ENCODE measurements at places on chromosomes 4 and X. TPM values are rescaled to one million over a fixed set of nuclear protein-coding genes. Genes with fewer than 3 reads are reported as not detected.

GRCh38 chr4:143782521-143782920 lies 82.0 kb upstream of the FREM3 start:
- H3K27me3 ChIP-seq: no peaks in the 10 kb centered on the region
- no peak overlapping the region for H3K4me3 ChIP-seq
- no peak for DNase-seq
- no peaks in the 10 kb centered on the region for H3K4me1 ChIP-seq
- H3K27ac ChIP-seq: no peak overlapping the region
- H3K36me3 ChIP-seq: no peaks in the 10 kb centered on the region

DNA sequence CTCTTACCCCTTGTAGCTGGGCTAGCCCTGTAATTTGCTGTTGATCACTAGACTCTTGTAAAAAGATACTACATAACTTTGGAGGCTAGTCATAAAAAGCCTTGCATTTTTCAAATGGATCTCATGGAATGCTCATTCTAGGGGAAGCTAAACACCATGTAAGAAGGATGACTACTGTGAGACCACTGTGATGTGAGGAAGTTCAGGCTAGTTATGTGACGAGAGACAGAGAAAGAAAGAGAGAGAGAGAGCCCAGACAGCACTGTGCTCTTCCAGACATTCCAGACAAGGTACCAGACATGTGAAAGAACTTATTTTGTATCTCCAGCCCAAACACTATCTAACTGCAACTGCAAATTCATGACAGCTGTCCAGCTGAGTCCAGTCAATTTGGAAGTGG lies 404.6 kb upstream of the PITX2 start:
- H3K27ac ChIP-seq: no peak overlapping the region
- H3K4me1 ChIP-seq: no peaks in the 10 kb centered on the region
- no peak overlapping the region for H3K4me3 ChIP-seq

- DNase-seq: no peak
- H3K36me3 ChIP-seq: no peaks in the 10 kb centered on the region
- H3K4me3 ChIP-seq: no peak overlapping the region
- H3K4me1 ChIP-seq: no peaks in the 10 kb centered on the region
- H3K27me3 ChIP-seq: peaks cover 6% of the 10 kb centered on the region
- H3K27ac ChIP-seq: no peak overlapping the region
Measured at GRCh38 chr4:124060261-124060918, 652.1 kb downstream of the ANKRD50 start.

DNA sequence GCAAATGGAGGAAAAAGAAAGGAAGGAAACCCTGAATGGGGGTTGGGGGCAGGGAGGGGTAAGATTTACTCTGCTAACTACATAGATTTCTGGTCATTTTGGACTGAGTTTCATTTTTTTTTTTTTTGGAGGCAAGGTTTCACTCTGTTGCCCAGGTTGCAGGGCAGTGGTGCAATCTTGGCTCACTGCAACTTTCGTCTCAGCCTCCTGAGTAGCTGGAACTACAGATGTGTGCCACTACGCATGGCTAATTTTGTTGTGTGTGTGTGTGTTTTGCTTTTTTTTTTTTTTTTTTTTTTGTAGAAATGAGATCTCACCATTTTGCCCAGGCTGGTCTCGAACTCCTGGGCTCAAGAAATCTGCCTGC lies 223.5 kb downstream of the APBB2 start:
- no peak overlapping the region for H3K4me3 ChIP-seq
- H3K27me3 ChIP-seq: peaks cover 8% of the 10 kb centered on the region
- DNase-seq: no peak

DNA sequence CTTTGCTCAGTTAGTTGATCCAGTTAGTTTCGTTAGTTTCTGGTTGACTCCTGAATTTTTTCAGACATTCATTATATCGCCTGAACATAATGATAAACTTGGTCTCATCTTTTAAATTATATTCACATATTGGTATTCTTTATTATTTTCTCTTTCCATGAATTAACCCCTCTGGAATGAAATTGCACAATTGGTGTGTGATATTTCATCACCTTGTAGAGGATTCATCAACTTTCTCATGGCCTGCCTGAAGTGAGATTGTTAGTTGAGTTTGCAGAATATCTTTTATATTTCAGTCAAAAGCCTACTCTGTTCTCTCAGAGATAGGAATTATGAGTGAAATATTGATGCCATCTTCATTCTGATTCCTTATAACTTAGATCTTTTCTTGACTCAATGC lies 1160.6 kb upstream of the AGA start:
- H3K27ac ChIP-seq: no peak overlapping the region
- H3K36me3 ChIP-seq: no peaks in the 10 kb centered on the region
- H3K27me3 ChIP-seq: no peaks in the 10 kb centered on the region
- no peak overlapping the region for H3K4me3 ChIP-seq
- no peaks in the 10 kb centered on the region for H3K4me1 ChIP-seq
- no peak for DNase-seq

DNA sequence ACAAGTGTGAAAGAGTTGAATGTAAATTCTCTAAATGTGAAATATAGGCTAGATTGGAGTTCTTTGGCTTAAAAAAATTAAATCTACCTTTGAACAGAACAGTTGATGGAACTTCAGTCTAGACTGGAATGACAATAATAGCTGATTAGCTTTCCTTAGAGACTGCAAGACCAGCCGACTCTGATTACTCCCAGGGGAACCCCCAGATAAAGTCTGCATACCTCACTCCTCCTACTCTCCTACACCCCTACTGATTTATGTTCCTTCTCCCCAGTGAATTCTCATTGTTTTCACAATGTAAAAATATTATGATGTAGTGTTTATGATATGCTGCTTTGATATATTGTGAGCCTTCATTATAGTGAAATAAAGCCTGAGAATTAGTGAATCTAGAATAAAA lies 241.3 kb downstream of the CFAP299 start:
- H3K27ac ChIP-seq: no peak overlapping the region
- DNase-seq: no peak
- H3K4me1 ChIP-seq: no peaks in the 10 kb centered on the region

GRCh38 chr4:85780664-85781063 lies 305.7 kb downstream of the ARHGAP24 start:
- H3K4me1 ChIP-seq: no peaks in the 10 kb centered on the region
- no peak overlapping the region for H3K4me3 ChIP-seq
- no peaks in the 10 kb centered on the region for H3K27me3 ChIP-seq
- no peak overlapping the region for H3K27ac ChIP-seq
- no peak for DNase-seq

DNA sequence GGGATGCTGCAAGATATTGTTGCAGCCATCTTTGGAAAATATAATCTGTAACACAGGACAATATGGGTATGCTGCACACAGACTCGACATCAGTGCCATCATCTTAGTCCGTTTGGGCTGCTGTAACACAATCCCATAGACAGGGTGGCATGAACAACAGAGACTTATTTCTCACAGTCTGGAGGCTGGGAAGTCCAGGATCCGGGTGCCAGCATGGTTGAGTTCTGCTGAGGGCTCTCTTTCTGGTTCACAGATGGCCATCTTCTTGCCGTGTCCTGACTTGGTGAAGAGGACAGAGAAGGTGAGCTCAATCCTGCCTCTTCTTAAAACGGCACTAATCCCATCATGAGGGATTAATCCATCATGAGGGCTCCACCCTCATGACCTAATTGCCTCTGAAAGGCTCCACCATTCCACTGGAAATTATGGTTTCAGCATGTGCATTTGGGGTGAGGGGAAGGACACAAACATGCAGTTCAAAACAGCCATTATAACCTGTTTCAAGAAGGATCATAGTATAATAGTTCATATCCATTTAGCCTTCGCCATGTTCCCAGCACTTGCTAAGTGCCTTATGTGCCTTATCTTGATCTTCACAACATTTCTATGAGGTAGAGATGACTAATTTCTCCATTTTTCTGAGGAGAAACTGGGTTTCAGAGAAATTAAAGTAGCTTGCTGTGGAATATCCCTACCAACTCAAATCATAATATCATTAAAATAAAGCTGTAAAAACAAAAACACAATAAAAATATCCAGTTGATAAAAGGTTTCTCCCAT lies 27.9 kb upstream of the SPP1 start:
- no peak overlapping the region for H3K27ac ChIP-seq
- no peak overlapping the region for H3K4me3 ChIP-seq
- no peak for DNase-seq
- H3K36me3 ChIP-seq: no peaks in the 10 kb centered on the region
- no peaks in the 10 kb centered on the region for H3K4me1 ChIP-seq
- H3K27me3 ChIP-seq: peaks cover 11% of the 10 kb centered on the region

- no peak overlapping the region for H3K27ac ChIP-seq
- peak; percentile 39 for DNase-seq
- H3K36me3 ChIP-seq: no peaks in the 10 kb centered on the region
- no peaks in the 10 kb centered on the region for H3K27me3 ChIP-seq
- peaks cover 8% of the 10 kb centered on the region for H3K4me1 ChIP-seq
Measured at GRCh38 chr4:4502694-4503311, 39.0 kb downstream of the STX18 start.

DNA sequence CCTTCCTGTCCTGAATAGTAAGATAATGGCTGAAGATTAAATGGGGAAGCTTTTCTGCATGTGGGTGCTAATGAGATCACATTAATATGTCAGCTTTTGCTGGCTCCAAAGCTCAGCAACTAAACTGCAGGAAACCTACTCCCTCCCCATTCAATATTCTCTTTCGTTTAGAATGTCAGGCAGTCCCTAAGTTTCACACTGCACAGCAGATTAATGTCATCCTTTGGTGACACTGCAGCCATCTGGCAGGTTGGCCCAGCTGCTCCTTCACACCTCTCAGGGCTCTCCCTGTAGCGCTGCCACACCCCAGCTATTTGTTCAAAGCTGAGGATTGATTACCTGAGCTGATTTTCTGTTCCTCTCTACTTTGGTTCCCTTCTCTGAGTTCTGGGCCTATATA lies 110.5 kb downstream of the KDR start:
- no peaks in the 10 kb centered on the region for H3K36me3 ChIP-seq
- no peak for DNase-seq
- no peaks in the 10 kb centered on the region for H3K27me3 ChIP-seq

DNA sequence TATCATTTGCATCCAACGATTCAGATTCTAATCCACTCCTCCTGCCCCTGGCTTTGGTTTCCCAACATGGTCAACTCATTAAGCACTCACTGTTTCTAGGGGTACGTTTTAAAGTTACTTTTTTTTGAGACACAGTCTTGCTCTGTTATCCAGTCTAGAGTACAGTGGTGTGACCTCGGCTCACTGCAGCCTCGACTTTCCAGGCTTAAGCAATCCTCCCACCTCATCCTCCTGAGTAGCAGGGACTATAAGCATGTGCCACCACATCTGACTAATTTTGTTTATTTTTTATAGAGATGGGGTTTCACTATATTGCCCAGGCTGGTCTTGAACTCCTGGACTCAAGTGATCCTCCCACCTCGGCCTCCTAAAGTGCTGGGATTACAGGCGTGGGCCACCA lies 48.9 kb downstream of the TMEM156 start:
- H3K27me3 ChIP-seq: no peaks in the 10 kb centered on the region
- no peak overlapping the region for H3K27ac ChIP-seq
- no peak overlapping the region for H3K4me3 ChIP-seq

DNA sequence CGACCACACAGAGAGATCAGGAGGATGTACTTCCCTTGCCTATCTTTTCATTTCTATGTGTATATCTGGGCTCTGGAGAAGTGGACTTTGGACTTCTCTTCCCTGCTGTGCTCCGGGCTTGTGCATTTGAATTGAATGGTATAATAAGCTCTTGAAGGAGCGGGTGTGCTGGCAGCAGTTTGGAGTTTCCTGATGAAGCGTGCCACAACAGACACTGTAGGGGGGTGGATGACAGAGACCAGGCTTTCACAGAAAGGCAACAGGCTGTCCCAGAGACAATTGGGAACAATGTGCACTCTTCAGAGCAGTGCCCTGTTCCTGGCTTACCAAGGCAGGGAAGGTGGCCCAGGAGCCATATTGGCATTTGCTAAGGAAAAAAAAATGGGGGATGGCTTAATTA lies 170.1 kb downstream of the FRMPD4 start:
- no peak overlapping the region for H3K4me3 ChIP-seq
- H3K27me3 ChIP-seq: no peaks in the 10 kb centered on the region
- H3K4me1 ChIP-seq: no peaks in the 10 kb centered on the region
- H3K27ac ChIP-seq: no peak overlapping the region
- DNase-seq: no peak

DNA sequence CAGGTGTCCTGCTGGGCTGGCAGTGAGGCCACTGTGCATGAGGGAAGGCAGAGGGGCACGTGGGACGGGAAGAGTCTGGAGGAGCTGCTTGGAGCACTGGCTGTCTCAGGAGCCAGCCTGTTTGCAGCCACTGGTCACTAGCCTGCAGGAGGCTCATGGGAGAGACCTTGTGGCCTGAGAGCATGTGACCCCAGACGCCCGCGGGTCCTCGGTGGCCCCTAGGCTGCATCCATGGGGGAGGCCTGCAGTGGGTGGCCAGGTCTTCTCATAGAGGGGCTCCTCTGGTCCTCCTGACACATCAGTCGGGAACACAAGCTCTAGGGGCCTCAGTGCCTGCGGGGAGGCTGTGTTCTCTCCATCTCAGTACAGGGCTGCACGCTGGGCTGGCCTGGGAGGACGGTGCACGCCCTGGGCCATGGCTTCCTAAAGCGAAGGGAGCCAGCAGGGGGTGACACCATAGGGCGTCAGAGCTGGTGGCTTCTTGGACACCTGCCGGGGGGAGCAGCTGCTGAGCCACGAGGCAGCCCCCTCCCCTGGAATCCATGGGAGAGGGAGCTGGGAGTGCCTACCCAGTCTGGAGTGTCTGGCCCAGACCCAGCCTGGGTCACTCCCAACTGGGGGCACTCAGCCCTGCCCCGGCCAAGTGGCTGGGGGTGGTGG lies 12.3 kb downstream of the NAT8L start:
- no peaks in the 10 kb centered on the region for H3K27me3 ChIP-seq
- no peak for DNase-seq

The MTNR1A gene
- not detected for total RNA-seq

The GAGE12H gene
- not detected for total RNA-seq

The ATP1B4 gene
- total RNA-seq: not detected

The GATA1 gene
- not detected for total RNA-seq

The GRPR gene
- total RNA-seq: not detected

The UGT2A1 gene
- not detected for total RNA-seq

The TSPAN7 gene
- total RNA-seq: not detected

The RADX gene
- total RNA-seq: 3.6 TPM

The TREX2 gene
- total RNA-seq: 3.6 TPM

The UGT2B7 gene
- total RNA-seq: not detected

The PDE6B gene
- total RNA-seq: 17.7 TPM

The PF4V1 gene
- not detected for total RNA-seq

The PGAM4 gene
- 0.52 TPM for total RNA-seq

The NPY2R gene
- not detected for total RNA-seq

All from activated CD8-positive, alpha-beta T cell treated with anti-CD3 and anti-CD28 coated beads, Interleukin-2, amount 10 ng/mL, durations not matched to agents 7 days and 5 days (primary cell).